Right hindlimb (tissue), 1 donor: ENCODE measurements at places on chromosomes 6 and 20.

GRCh38 chr6:108627692-108628550 is 67.2 kb downstream of the FOXO3 start:
- no peak for DNase-seq

- no peak for DNase-seq
Measured at GRCh38 chr6:64294034-64294433, 658.4 kb downstream of the PHF3 start.

GRCh38 chr6:158371261-158371660 is 59.0 kb downstream of the TULP4 start:
- no peak for DNase-seq

DNA sequence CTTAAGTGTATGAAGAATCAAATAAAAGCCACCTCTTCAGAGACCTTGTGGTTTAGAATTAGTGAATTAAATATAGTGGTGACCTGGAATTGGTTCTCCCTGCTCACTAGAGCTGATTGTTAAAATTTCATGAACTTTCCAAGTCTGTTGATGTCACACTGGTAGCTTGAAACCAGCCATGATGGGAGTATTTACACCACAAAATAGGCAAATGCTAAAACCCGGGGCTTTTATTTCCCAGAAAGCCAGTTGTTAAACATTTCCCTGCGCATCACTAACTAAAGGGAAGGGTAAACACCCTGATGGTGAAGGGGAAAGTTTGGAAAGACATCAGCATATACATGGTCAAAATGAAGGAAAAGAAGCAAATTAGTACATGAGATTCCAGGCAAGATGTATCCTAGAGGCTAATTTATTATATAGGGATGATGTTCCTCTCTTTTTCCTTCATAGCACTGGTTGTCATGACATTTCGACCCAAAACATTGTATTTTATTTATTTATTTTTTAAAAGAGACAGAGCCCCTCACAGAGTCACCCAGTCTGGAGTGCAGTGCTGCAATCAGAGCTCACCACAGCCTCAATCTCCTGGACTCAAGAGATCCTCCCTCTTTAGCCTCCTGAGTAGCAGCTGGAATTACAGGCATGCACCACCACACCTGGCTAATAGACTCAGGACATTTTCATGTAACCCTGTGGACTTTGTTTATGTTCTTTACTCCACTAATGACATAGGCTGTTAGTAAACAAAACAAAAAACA is 123.2 kb downstream of the RIN2 start:
- no peak for DNase-seq

DNA sequence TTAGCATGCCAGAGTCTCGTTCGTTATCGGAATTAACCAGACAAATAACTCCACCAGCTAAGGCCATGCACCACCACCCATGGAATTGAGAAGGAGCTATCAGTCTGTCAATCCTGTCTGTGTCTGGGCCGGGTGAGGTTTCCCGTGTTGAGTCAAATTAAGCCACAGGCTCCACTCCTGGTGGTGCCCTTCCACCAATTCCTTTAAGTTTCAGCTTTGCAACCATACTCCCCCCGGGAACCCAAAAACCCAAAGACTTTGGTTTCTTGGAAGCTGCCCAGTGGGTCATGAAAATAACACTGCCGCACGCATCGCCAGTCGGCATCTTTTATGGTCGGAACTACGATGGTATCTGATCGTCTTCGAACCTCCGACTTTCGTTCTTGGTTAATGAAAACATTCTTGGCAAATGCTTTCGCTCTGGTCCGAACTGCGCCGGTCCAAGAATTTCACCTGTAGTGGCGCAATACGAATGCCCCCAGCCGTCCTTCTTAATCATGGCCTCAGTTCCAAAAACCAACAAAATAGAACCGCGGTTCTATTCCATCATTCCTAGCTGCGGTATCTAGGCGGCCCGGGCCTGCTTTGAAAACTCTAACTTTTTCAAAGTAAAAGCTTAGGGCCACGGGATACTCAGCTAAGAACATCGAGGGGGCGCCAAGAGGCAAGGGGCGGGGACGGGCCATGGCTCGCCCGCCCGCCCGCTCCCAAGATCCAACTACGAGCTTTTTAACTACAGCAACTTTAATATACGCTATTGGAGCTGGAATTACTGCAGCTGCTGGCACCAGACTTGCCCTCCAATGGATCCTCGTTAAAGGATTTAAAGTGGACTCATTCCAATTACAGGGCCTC is 1958.5 kb upstream of the DEFB115 start:
- DNase-seq, result no peak

GRCh38 chr6:99712519-99712918 is 105.9 kb downstream of the PRDM13 start:
- DNase-seq, result no peak

DNA sequence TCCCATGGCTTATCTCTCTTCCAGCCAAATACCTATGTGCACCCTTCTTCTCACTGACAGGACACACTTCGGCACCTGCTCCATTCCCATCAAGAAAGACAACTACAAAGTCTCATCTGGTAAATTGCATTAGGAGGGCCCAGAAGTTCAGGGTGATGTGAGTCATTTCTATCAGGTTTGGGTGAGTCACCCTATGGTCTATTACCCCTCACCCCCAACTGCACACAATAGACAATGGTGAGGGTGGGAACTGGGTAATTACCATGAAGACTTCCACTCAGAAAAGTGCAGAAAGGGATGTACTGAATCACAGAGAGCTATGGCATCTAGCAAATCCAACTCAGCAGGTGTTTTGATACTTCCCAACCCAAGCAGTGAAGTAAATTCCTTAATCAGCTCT is 54.8 kb downstream of the OPN5 start:
- no peak for DNase-seq
